Upper lobe of right lung (tissue), 1 donor: ENCODE measurements at places on chromosomes 12 and 14. TPM values are rescaled to one million over a fixed set of nuclear protein-coding genes. Genes with fewer than 3 reads are reported as not detected.

LPAR5 gene
- 2.5 TPM for total RNA-seq

DNA sequence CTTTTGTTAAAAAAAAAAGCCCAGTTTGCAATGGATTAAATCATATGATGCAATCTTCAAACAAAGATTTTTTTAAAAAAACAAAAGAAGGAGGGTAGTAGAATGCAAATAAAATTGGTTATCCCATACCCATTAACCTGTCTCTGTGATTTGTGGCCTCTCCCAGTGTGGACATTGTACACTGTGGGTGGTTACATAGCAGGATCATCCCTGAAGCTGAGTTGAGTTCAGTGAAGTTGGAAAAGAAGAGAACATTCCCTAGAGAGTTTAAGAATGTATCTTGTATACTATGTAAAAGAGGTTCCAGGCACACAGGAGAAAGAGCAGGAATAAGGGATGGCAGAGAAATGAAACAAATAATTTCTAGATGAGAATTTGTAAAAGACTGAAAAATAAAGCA is 142.4 kb upstream of the SLC16A7 start:
- no peak for DNase-seq

GRCh38 chr12:18373181-18373580 is 111.9 kb downstream of the PIK3C2G start:
- DNase-seq, result no peak

DNA sequence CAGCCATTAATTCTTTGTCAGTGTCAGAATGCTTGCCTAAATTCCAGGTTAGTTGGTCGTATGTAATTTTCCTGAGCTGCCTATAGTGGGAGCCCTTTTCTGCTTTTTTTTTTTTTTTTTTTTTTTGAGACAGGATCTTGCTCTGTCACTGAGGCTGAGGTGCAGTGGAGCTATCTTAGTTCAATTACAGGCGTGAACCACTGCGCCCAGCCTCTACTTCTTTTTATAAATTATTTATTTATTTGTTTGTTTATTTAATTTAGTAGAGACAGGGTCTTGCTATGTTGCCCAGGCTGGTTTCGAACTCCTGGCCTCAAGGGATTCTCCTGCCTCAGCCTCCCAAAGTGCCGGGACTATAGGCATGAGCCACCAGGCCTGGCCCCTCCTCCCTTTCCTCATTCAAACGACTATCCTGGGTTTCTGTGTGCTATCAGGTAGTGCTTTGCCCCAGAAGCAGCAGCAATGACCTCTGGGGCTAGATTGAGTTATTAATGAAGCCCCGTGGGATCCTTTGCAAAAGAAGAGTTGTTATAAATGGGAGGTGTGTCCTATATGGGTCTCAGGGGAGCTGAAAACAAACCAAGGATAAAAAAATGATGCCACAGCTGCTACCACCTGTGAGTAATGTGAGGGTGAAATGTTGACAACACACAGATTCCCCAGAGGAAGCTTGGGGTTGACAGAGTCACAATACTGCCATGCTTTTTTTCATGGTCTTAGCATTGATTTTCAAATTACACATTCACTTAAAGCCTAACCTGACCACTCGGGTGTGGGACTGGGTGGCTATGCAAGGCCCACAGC is 34.6 kb upstream of the NFKBIA start:
- DNase-seq, result no peak

GRCh38 chr12:62259631-62259992 is 592 bp upstream of the USP15 start:
- DNase-seq, result no peak

DNA sequence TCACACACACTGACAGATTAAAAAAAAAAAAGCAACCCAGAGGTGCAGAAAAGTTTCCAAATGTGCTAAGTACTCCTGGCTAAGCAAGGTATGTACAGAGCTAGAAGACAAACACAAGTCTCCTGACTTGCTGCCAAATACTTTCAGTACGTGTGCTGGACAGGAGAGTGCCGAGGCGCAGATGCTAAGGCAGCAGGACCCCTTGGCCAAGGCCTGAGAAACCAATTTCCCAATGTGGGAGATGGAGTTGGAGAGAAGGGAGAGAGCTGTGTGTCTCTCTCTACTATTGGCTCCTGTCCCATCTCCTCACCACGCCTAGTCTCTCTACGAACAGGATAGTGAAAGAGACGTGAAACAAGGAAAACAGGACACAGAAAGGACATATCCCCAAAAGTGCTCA is 5.3 kb downstream of the SPRYD3 start:
- DNase-seq, result peak; percentile 61

DNA sequence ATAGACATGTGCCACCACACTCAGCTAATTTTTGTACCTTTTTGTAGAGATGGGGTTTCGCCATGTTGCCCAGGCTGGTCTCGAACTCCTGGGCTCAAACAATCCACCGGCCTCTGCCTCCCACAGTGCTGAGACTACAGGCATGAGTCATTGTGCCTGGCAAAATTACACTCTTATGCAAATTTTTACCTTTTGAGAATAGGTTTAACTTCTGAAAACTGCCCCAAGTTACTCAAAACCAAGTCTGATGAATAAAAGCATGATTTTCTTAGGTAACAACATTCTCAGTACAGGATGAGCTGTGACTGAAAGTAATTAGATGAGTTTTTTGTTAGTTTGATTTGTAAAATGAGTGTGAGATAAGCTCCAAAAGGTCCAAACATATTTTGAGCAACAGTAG is 166.0 kb downstream of the RPS29 start:
- no peak for DNase-seq
